ENCODE measurements at places on chromosomes 12 and 14. TPM values are rescaled to one million over a fixed set of nuclear protein-coding genes. Genes with fewer than 3 reads are reported as not detected.
A peak's percentile ranks its signal among the peaks of the same experiment; 100 is the strongest.

The HCAR1 gene
- not detected for total RNA-seq

GRCh38 chr12:62400135-62400534, 66.5 kb upstream of the MON2 start:
- no peak overlapping the region for H3K27ac ChIP-seq
- no peaks in the 10 kb centered on the region for H3K4me1 ChIP-seq
- DNase-seq: no peak
- peaks cover 50% of the 10 kb centered on the region for H3K36me3 ChIP-seq
- no peak overlapping the region for H3K4me3 ChIP-seq

The SMIM41 gene
- not detected for total RNA-seq

The LRRIQ1 gene
- 0.05 TPM for total RNA-seq

DNA sequence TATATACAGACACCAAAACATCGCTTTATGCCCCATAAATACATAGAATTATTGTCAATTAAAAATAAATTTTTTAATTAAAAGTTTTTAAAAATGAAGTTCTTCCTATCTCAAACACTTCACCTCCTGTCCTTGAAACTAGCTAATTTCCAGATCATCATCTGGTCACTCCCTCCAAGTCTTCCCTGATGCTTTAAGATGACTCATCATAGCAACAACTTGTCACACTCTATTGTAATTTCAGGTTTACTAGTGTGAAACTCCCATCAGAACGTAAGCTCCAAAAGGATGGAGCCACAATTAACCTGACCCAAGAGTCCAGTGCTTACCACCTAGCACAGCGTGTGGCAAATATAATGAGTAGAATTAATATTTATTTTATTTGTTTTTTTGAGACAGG, 16.3 kb downstream of the GXYLT1 start:
- H3K27me3 ChIP-seq: no peaks in the 10 kb centered on the region
- peaks cover 26% of the 10 kb centered on the region for H3K4me1 ChIP-seq
- no peak for DNase-seq
- H3K36me3 ChIP-seq: no peaks in the 10 kb centered on the region
- no peak overlapping the region for H3K4me3 ChIP-seq
- no peak overlapping the region for H3K27ac ChIP-seq

- no peak overlapping the region for H3K4me3 ChIP-seq
- H3K27me3 ChIP-seq: no peaks in the 10 kb centered on the region
- no peak for DNase-seq
These were observed 150.3 kb downstream of the TGFB3 start for GRCh38 chr14:75831455-75831854.

DNA sequence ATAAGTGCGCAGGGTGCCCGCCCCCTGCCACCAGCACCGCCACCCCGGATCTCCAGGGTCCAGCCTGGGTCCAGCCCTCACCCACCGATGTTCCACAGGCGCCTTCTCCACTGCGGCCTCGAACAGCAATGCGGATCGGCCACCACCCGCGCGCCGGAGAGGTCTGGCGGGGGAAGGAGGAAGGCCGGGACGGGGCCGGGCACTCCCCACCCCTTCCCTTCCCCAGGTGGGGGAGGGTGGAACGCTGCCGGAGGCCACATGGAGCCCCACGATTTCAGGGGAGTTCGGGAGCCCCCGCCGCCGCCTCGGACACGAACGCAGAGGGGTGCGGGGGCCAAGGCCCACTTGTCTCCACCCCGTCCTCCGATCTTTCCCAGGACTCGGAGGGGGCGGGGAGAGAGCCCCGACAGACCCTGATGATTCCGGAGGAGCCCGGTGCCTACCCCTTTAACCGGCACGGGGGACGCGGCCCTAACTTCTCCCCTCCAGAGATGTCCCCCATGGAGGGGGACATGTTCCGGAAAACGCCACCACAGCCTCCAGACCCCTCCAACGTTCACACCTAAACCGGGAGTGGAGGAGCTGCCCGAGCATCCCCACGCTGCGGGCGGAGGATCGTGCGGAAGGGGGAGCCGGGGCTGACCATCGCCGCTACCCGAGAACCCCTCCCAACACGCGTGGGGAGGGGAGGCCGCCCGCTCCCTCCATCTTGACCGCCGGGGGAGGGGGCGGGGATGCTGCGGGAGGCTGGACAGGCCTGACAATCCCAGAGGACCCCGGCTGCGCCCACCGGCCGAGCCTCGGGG, 1.1 kb downstream of the ATXN2 start:
- peaks cover 10% of the 10 kb centered on the region for H3K4me1 ChIP-seq
- peak overlapping the region; percentile 85 for H3K27ac ChIP-seq
- DNase-seq: peak; percentile 62
- no peaks in the 10 kb centered on the region for H3K27me3 ChIP-seq
- no peaks in the 10 kb centered on the region for H3K36me3 ChIP-seq

The FOXN4 gene
- total RNA-seq: not detected

DNA sequence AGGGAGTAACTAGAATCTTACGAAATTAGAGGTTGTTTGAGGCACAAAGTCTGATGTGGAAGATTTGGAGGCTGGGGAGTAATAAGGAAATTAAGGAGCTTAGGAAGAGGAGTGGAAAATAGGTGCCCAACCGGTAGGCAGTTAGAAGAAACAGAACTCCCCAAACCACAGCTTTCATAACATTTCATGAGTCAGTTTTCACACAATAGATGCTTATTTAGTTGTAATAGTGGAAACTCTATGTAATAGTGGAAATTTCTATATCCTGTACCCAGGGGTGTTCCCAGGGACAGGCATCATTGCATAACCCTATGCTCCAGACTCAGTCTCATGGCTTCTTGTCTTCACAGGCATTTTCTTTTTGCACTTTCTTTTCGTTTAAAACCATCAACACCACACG, 8.3 kb downstream of the C3AR1 start:
- DNase-seq: no peak
- no peaks in the 10 kb centered on the region for H3K27me3 ChIP-seq
- H3K27ac ChIP-seq: no peak overlapping the region
- no peaks in the 10 kb centered on the region for H3K36me3 ChIP-seq

The AMDHD1 gene
- total RNA-seq: 124 TPM

The FITM1 gene
- total RNA-seq: 1.7 TPM

GRCh38 chr14:105939810-105940508, 413.6 kb downstream of the TMEM121 start:
- no peaks in the 10 kb centered on the region for H3K36me3 ChIP-seq
- H3K27me3 ChIP-seq: no peaks in the 10 kb centered on the region
- no peak overlapping the region for H3K4me3 ChIP-seq
- H3K4me1 ChIP-seq: peaks cover 8% of the 10 kb centered on the region
- H3K27ac ChIP-seq: no peak overlapping the region

DNA sequence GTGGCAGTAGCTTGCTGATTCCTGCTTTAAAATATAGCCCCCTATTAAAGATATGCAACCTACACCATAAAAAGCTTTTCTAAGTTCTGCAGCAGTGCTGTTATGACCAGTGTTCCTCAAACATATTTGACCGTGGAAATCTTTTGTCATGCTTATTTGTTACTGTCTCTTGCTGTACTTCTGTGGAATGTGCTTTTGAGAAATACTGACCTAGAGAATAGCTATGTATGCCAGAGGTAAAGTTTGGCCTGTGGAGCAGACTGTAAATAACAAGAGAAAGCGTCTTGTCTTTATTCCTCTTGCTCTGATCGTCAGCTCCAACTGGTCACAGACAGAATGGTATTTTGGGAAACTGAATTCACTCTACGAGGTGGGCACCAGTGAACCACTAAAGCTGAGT, 239.0 kb downstream of the FBXL14 start:
- H3K36me3 ChIP-seq: no peaks in the 10 kb centered on the region
- H3K27ac ChIP-seq: no peak overlapping the region
- no peaks in the 10 kb centered on the region for H3K4me1 ChIP-seq
- no peaks in the 10 kb centered on the region for H3K27me3 ChIP-seq
- no peak overlapping the region for H3K4me3 ChIP-seq

The TTC6 gene
- 21.7 TPM for total RNA-seq
